ENCODE measurements at places on chromosomes 4 and X. TPM values are rescaled to one million over a fixed set of nuclear protein-coding genes. Genes with fewer than 3 reads are reported as not detected.

ZCCHC12 gene
- total RNA-seq = not detected

STOX2 gene
- total RNA-seq = not detected

GAGE1 gene
- not detected for total RNA-seq

DMRTC1 gene
- not detected for total RNA-seq

ATOH1 gene
- total RNA-seq = not detected

DUX4 gene
- total RNA-seq = not detected

UGT2B11 gene
- not detected for total RNA-seq

TFE3 gene
- 25.8 TPM for total RNA-seq

PCDH18 gene
- 0.10 TPM for total RNA-seq

POU4F2 gene
- total RNA-seq = not detected

CSAG3 gene
- not detected for total RNA-seq

OPRPN gene
- not detected for total RNA-seq

CXCL5 gene
- not detected for total RNA-seq

SORCS2 gene
- total RNA-seq = not detected

SMR3B gene
- not detected for total RNA-seq

F11 gene
- total RNA-seq = not detected

DBET gene
- total RNA-seq = not detected

GALNTL6 gene
- not detected for total RNA-seq

IBSP gene
- not detected for total RNA-seq

PDE5A gene
- total RNA-seq = 0.12 TPM

AFAP1 gene
- 18.0 TPM for total RNA-seq

ANOS1 gene
- total RNA-seq = not detected

TRIML2 gene
- total RNA-seq = not detected

SPIN2B gene
- total RNA-seq = 14.3 TPM

FIP1L1 gene
- total RNA-seq = 77.6 TPM

SUPT20HL1 gene
- total RNA-seq = not detected

BANK1 gene
- 0.60 TPM for total RNA-seq

TCEAL7 gene
- not detected for total RNA-seq

MRFAP1 gene
- total RNA-seq = 121 TPM

PPEF1 gene
- total RNA-seq = not detected

MAGEH1 gene
- 17.0 TPM for total RNA-seq

ERAS gene
- not detected for total RNA-seq

GPAT3 gene
- 1.1 TPM for total RNA-seq

GAB3 gene
- 5.7 TPM for total RNA-seq

All from activated naive CD4-positive, alpha-beta T cell treated with anti-CD3 and anti-CD28 coated beads, Interleukin-2, amount 10 ng/mL, durations not matched to agents 5 hours and 36 hours (primary cell).